ENCODE measurements at places on chromosomes 16 and 17.
A peak's percentile ranks its signal among the peaks of the same experiment; 100 is the strongest.

- DNase-seq, result no peak
These were observed 226.2 kb upstream of the CA10 start for GRCh38 chr17:52384695-52385094.

DNA sequence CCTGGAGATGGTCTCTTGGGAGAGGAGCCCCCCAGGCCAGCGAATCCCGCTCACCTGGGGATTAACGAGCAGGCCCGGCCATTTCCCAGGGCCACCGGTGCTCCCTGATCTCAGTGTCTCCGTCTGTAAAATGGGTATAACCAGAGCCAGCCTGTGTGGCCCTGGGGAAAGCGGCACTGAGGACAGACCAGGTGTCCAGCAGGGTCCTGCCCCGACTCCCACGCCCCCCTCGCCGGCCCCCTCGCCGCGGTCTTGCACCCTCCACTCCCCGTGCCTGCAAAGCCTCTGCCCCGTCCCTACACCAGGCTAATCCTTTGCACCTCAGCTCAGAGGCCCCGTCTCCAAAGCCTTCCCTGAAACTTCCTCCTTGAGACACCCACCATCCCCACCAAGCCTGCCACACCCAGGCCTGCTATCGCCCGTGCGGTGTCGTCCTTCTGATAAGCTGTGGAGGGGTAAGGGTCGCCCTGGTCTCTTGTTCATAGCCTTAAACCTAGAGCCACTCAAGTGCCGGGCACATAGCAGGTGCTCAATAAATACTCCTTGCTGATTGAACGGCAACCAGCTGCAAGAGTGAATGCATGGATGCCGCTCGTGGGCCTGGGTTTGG lies 259.1 kb downstream of the C16orf95 start:
- no peak for DNase-seq

DNA sequence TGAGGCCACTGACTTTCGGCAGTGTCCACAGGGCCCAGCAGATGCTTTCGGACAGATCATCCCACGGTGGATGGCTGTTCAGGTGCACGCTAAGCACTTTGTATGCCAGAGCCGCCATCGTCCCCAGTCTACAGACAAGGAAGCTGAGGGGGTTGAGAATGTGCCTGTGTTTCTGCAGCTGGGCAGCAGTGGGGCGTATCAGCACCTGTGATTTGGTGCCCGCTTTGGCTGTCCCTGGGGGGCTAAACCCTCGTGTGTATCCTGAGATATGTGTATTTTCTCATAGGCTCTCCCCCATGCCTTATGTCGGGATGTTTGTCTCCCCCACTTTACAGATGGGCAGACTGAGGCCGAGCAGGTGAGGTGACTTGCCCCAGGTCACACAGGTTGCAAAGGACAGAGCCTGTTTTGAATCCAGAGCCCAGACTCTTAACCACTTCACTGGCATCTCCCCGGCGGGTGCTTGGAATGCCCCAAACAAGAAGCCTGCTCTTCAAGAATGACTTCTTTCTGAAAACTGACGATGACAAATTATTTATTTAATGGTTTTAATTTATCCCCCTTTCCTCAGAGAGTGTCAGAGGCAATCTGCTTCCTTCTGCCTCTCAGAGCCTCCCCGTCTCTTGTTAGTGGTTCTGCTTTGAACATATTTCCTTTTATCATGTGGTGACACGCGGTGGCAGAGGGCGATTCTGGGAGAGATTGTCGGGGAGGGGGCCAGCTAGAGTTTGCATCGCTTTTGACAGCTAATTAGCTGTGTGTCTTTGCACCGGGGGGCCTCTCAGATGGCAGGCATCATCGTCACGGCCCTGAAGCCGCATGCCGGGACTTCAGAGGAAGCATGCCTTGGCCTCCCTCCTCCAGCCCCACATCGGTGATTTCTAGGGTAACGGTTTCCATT lies 149.6 kb upstream of the CIBAR2 start:
- no peak for DNase-seq

DNA sequence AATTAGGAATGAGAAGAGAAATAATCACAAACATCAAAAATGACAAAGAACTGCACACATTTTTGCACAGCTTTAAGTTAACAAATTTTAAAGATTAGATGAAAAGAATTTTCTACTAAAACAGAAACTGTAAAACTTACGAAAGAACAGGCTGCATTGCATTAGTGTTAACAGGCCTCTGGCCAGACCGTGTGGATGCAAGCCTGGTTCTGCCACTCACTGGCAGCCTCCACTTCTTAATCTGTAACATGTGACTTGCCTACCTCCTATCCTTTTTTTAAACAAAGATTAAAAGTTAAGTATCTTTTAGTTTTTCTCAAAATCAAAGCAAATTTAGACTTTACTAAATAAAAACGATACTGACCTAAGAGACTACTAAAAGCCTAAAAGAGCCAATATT lies 37.5 kb downstream of the CREBBP start:
- DNase-seq, result no peak

GRCh38 chr17:12580640-12581039 lies 85.0 kb upstream of the MYOCD start:
- DNase-seq, result no peak

DNA sequence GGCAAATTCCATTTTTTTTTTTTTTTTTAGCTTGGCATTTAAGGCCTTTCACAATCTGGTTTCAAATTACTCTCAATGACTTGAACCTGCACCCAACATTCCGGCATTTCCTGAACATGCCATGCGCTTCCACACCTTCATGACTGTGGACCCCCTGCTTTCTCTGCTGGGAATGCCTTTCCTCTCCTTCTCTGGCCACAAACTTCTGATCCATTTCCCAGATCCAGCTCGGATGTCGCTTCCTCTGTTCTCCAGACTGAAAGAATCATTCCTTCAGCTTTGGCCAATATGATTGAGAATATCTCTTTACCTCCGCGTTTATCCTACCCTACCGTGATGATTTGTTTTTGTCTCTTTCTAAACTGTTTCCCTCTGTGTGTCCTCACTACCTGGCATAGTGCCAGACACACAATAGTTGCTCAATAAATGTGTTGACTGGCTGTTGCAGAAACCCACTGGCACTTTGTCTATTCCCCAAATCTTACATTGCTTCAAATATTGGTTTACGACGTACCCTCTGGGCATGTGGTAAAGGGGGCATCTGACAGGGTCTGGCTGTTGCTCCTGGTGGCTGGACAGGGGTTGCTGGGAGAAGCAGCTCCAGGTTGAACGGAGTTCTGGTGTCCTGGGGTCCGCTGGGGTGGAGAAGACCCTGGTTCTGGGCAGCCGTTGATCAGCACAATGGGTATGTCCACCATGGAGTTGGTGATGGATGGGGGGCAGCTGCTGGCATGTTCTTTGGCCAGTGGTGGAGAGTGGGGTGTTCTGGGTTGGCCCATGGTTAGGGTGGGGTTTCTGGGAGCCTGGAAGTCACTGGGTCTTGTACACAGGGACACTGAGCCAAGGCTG lies 14.7 kb downstream of the TNS4 start:
- no peak for DNase-seq

DNA sequence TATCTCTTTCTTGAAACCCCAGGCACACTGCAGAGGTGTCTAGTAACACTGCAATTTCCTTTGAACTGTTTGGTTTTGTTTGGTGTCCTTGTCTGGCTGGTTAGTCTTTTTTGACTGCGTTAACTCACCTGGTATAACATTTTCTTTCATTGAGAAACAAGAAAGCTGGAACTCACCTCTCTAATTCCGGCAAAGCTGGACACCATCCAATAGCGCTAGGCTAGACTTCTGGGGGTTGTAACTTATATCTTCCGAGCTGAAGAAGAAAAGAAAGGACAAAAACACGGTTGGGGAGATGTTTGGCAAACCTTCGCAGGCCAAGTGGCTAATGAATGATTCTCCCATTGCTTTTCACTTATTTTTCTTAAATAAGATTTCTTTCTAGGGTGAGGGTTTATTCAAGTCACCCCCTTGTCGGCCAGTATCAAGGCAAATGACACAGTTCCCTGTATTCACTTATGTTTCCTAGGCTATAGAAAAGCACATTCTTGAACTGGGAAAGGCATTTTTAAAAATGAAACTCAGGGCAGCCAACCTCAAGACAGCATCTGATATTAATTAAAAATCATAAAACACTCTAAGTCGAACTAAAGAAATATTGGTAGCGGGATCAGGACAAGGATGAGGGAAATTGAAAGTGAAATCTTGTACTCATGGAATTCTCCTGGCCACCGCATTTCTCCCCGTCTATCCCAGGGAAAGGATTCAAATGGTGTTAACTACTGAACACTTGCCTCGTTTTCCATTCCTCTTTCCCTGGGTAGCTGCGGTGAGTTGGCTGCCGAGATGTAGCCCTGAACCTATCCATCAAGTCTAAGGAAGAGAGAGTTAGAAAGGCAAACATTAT lies 95.9 kb upstream of the ZFHX3 start:
- no peak for DNase-seq

- no peak for DNase-seq
These were observed 372.5 kb upstream of the CDH8 start for GRCh38 chr16:62408760-62409159.

GRCh38 chr17:72656130-72656763 lies 436.2 kb downstream of the SLC39A11 start:
- no peak for DNase-seq

GRCh38 chr17:66952031-66952524 lies 12.4 kb upstream of the CACNG4 start:
- DNase-seq, result no peak

- DNase-seq, result no peak
These were observed 23.4 kb upstream of the MPRIP start for GRCh38 chr17:17018612-17019429.

- no peak for DNase-seq
These were observed 19.8 kb downstream of the SLC4A1 start for GRCh38 chr17:44247876-44248736.

GRCh38 chr16:85002099-85002541 lies 9.2 kb downstream of the ZDHHC7 start:
- DNase-seq, result no peak

- DNase-seq, result no peak
These were observed 206.9 kb downstream of the MAP2K4 start for GRCh38 chr17:12227547-12227946.

- DNase-seq, result no peak
These were observed 5.2 kb downstream of the IL21R start for GRCh38 chr16:27407133-27407532.

DNA sequence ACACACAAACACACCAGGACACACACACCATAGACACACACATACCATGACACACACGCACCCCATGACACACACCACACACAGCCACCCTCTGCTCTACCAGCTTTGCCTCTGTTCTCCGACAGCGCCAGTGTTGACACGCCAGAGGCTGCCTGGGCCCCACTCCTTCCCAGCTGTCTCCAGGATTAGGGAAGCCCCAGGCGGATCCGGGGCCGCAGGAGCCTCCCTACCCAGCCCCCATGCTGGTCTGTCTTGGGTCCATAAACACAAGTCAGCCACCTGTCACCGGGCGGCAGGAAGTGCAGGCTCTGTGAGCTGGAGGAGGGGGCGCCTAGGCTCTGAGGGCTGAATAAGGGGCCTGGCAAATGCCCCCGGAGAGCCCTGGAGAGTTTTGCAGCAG lies 10.5 kb downstream of the TBC1D16 start:
- no peak for DNase-seq

GRCh38 chr16:31695667-31696066 lies 168.0 kb downstream of the AHSP start:
- DNase-seq, result peak; percentile 14

DNA sequence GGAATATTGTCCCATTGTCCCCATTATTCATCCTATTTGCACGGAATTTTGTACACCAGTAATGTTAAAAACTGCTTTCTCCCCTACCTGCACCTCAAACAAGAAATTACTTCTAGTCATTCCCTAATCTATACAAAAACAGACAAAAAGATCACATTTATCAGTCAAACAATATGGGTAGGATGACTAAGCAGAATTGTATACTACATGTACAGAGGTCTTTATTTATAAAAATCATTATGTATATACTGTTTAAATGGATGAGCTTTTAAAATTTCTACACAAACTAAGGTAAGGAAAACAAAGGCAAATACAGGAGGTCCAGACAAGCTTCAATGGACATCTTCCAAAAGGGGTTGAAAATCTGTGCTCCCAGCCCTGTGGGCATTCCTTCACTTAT lies 137.7 kb downstream of the CEP112 start:
- DNase-seq, result no peak

GRCh38 chr17:48952904-48953303 lies 8.3 kb upstream of the SNF8 start:
- DNase-seq, result no peak

DNA sequence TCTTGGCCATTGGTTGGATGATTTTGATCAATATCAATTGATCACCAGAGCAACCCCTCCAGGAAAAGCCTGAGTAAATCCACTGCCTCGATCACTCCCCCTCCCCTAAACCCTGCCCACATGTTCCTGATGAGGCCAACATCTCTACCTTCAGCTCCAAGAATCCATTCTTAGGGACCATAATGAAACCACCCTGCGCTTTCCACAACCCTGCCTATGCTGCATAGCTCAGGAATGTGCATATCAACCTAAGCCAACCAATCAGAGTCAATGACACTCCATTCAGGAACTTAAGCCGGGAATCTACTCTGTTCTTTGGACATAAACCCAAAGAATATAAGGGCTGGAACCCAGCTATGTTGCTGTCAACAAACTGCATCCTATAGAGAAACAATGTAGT lies 86.3 kb downstream of the MYH11 start:
- no peak for DNase-seq

Data from stimulated activated CD8-positive, alpha-beta memory T cell treated with anti-CD3 and anti-CD28 coated beads, Interleukin-4, amount 100 ng/mL, for 1 hour (primary cell).